ENCODE measurements at places on chromosomes 13 and 19.

- DNase-seq, result no peak
Measured at GRCh38 chr13:43528992-43529391, 257.8 kb downstream of the ENOX1 start.

DNA sequence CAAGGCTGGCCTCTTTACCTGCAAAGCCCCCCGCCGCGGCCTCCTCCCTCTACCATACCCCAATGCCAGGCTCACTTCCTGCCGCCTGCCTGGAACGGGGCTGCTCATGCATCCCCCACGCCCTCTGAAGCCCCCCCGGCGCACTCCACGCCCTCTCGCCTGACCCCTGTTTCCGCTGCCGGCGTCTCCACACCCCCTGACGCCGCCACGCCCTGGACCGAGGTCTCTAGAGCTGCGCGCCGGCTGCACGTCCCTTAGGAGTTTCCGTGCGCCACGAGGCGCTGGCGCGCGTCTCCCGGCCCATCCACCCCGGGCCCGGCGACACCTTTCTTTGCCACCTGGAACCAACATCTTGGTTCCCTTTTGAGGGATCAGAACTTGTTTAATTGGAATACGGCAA, 16.0 kb downstream of the DPRX start:
- DNase-seq, result no peak

- DNase-seq, result no peak
Measured at GRCh38 chr13:63605962-63606361, 2190.3 kb upstream of the PCDH20 start.

- DNase-seq, result no peak
Measured at GRCh38 chr13:36125841-36126240, 5.3 kb downstream of the DCLK1 start.

DNA sequence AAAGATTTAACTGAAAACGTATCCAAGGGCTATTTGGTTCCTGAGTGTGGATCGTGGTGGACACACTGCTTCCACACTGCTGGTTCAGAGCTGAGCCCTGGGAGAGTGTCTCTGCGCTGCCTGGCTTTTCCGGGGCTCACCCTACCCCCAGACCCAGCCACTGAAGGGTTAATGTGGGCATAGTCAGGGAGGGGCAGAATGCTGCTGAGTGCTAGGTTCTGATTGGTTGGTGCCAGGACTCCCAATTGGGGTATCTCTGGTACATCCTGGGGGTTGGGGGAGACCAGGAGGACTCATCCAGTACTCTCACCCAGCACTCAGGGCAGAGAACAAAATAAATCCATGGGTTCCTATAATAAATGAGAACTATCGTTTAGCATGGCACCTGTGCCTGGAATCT, 142.3 kb downstream of the CACNA1A start:
- DNase-seq, result no peak

GRCh38 chr13:112908342-112908741, 60.7 kb upstream of the MCF2L start:
- DNase-seq, result no peak

GRCh38 chr13:82698383-82698782, 1183.9 kb downstream of the SLITRK1 start:
- no peak for DNase-seq

GRCh38 chr19:30309176-30309575, 63.0 kb upstream of the ZNF536 start:
- no peak for DNase-seq

DNA sequence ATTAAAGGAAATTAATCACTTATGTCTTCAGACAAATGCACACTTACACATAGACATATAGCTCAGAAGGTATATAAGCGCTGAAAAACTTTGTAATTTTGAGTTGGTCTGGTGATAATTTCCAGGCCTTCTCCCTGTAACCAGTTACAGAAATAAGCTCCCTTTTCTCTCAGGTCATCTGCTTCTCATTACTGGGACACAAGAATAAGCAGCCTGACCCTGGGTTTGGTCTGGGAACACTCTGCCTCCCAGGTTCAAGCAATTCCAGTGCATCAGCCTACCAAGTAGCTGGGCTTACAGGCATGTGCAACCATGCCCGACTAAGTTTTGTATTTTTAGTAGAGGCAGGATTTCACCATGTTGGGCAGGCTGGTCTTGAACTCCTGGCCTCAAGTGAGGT, 274.5 kb downstream of the LMO7 start:
- no peak for DNase-seq

DNA sequence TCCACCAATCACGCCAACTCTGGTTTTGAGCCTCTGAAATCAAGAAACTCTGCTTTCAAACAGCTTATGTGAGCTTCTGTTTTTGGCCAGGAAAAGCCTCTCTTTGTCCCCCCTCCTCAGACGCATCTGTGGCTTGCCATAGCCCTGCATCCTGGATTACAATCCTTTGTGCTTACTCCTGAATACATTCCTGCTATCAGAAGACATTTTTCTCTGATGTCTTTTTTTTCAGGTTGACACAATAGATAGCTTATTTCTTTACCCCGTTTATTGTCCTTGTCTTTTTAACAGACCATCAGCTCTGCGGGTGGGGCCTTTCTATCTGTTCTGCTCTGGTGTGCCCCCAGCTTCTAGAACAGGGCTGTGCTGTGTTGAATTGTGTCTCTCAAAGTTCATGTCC, 11.0 kb downstream of the PNMA8B start:
- no peak for DNase-seq

DNA sequence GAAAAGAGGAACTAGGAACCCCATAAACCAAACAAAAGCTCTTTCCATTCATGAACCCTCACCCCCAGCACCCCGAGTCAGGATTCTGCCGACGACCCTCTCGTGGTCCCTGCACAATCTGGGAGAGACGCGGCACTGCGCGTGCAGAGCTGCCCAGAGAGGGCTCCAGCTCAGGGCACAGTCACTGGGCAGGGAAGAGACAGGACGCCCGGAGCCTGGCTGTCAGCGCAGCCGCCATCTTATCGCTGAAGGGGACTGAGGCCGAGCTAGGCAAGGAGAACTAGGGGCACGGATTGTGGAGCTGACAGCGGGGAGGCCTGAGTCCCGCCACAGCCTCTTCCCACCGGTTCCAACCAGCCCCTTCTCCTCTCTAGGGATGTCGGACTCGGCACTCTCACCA, 349 bp downstream of the ZNF98 start:
- DNase-seq, result no peak

- DNase-seq, result no peak
Measured at GRCh38 chr13:22077205-22077683, 406.4 kb downstream of the FGF9 start.

DNA sequence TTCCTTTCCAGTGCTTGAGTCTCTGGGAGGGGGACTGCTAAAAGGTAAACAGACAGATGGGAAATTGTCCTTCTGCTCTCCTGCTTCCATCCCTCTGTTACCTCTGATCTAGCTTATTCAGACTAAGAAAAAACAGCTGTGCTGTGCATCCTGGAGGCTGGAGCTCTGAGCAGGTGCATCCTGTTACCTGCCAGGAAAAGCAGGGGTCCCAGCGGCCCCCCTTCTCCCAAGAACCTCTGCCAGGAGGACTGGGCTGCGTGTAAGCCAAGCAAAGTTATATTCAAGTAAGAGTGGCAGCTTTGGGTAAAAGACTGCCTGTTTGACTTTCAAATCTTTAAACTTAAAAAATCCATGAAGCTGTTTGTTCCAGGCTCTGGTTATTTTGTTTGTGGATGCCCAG, 75.1 kb downstream of the C13orf42 start:
- no peak for DNase-seq

DNA sequence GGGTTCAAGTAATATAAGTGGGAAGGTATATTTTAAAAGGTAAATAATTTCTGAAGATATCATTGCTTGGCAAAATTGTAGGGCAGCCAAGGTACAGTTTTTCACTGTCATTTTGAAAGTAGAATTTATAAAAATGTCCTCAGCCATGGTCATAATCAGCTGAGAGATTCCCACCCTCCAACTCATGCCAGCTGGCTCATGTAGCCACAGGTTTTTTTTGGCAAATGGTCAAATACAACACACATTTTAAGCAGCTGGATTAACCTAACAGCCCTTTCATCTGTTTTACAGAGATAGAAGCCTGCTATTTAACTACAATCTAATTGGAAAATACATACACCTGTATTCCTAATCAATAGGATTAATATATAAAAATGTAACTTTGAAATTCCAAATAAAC, 619.2 kb upstream of the SGCG start:
- no peak for DNase-seq

GRCh38 chr19:4233282-4233853, 4.0 kb downstream of the EBI3 start:
- no peak for DNase-seq

DNA sequence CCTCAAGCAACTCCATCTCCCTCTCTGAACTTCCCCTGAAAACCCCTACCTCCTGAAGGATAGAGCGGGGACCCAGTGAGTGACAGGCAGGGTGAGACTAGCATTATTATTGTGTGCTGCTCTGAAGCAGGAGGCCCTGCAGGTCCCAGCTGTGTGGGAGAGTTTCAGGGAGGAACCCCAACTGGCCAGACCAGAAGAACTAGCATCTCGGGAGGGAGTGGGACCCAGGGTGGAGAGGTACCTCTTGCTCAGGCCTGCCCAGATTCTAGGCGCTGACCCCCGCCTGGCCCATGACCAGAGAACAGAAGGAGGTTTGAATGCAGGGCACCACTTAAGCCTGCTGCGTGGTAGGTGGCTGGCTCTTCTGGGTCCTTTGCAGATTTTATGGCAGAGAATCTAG, 5.7 kb upstream of the LYPD3 start:
- DNase-seq, result no peak

- DNase-seq, result no peak
Measured at GRCh38 chr13:32737111-32737571, 150.9 kb downstream of the PDS5B start.

DNA sequence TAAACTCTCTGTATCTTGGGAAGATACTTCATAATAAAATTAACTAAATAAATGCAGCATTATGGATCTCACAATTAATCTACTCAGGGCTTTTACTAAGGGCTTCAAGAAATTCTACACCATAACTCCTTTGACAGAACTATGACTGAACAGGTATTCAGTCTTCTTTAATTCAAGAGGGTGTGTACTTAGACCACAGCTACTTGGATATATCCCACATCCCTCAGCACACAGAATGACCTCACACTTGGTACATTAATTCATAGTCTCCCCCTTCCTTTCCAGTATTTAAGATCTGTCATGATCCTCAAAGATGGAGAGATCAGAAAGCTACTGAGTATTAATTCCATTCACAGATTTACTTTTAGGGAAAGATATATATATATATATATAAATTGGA, 11.6 kb downstream of the DIAPH3 start:
- no peak for DNase-seq

DNA sequence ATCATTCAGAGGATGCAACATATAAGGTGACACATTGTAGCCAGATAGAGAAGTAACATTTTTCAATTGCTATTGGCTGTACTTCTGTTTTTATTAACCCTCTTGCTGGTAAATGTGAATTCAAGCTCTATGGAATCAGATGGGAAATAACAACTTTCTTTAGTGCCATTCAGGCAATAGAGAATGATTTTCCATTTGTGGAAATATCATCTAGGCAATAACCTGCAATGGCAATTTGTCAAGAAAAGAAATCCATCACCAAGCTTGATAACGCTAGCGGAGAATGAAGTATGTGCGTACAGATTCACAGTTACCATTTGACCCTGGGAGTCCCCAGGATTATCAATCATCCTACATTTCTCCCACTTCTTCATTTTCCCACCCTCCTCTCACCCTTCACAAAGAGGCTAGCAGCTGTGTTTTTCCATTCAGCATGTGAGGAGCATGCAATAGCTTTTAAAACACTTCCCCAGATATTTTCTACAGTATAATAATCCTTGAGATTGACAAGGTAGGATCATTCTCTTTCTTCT, 569.7 kb upstream of the KLF12 start:
- no peak for DNase-seq

GRCh38 chr19:51082611-51083010, at the start of gene KLK14:
TSS of gene KLK14 (minus strand) at chr19:51082887. CDS start at chr19:51082614, 273 bp downstream.
- no peak for DNase-seq

DNA sequence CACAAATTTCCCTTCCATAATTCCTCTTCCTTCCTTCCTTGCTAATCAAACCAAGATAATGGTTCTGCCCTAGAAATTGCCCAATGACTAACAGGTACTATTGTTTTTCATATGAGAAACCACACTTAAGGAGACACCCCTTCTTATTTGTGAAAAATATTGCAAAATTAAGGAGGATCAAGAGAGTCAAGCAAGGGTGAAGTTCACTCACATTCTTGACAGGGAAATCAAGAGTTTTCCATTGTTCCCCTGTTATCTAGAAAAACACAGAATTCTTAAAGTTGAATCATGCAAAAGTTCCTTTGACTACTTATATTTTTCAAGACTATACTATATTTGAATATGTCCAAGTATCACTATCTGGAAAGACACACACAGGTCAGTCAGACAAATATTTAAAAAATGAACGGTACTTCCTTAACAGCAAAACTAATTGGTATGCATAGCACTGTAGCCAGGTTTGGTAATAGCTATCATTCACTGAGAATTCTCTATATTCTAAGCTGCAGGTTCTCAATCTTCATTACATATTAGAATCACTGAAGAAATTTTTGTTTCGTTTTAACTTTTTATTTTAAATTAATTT, 897.2 kb downstream of the DIAPH3 start:
- DNase-seq, result no peak

DNA sequence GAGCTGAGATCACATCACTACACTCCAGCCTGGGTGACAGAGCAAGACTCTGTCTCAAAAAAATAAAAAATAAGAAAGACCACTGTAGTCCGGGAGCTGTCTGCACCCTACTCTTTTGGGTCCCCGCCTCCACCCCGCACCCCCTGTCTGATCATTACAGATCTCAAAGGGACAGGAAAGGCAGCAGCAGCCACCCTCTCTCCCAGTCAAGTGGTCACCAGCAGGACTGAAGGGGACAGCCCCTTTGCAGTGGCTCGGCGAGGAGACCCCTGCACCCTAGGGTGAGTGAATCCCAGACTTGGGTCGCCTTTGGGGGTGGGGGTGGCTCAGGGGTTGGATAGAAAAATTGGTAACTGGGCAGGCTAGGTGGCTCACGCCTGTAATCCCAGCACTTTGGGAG, 12.5 kb upstream of the KCNN1 start:
- no peak for DNase-seq

- no peak for DNase-seq
Measured at GRCh38 chr13:50244713-50245574, 229.7 kb downstream of the KCNRG start.

DNA sequence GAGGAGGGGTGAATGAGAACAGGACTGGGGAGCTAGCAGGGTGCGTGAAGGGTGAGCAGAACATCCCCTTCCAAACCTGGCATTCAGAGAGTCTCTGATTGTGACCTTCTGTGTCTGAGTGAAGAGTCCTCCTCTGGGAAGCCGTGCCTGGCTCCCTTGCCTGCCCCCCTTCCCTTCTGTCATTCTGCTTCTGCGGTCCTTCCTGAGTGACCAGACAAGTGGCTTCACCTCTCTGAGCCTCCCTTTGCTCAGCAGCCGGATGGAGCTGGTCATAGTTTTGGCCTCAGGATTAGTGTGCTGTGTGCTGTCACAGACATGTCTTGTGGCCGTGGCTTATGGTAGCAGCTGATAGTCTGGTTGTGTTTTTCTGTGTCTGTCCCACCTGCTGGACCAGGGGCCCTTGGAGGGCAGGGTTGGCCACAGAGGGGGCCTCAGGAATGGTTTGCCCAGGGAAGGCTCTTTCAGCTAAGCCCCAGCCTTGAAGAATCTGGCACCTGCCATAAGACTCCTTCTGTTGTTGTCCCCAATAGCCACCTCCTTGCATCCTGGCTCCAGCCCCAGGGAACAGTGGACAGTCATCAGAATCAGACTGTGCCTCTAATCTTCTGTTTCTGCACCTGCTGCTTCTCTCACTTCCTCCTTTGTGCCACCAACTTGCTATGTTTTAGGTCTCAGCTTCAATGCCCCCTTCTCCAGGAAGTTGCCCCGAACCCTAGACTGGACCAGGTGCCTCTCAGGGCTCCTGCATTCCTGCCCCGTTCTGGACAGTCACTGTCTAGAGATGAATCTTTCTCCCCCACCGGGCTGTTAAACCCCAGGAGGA, 5.9 kb downstream of the CLPTM1 start:
- no peak for DNase-seq

- no peak for DNase-seq
Measured at GRCh38 chr13:75137911-75138571, 343.9 kb downstream of the TBC1D4 start.
